ENCODE measurements at places on chromosomes 1 and 21.

DNA sequence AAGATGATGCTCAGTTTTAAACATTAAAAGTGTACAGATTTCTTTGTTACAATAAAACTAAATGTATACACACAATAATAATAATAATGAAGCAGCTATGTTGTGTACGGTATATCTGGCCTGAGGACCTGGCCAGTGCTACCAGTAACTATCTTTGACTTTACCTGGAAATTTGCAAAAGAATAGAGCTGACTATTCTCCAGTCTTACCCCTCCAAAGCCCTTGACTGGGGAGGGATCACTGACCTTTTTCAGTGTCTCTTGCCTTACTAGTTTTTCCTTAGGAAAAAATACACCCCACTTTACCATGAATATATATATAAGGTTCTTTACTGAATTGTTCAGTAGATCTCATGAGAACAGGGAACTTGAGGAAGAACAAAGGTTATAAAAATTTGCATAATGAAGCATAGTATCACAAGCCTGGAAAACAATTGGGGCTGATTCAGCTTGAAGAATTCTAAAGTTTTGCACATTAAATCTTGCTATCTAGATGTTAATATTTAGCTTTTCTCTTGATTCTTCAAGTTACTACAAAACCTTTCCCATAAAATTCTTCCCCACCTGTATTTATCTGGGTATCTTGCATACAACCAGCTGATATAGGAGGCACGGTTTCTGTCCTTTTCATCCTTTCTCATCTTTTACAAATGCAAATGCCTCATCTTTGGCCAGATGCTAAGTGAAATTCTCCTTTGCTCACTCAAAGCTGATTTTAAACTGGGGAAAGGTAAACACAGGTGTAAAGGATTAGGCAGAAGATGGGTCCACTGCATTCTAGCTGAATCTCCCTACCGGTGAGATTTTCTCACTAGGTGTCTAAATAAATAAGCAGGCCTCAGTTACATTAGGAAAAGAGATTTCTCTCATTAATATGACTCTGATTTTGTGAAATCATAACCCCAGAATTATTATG lies 25.0 kb upstream of the SLAMF1 start:
- DNase-seq, result no peak

GRCh38 chr1:81452693-81453366 lies 347.9 kb upstream of the ADGRL2 start:
- DNase-seq, result no peak

- DNase-seq, result no peak
Measured at GRCh38 chr1:3891329-3891865, 8.7 kb downstream of the C1orf174 start.

DNA sequence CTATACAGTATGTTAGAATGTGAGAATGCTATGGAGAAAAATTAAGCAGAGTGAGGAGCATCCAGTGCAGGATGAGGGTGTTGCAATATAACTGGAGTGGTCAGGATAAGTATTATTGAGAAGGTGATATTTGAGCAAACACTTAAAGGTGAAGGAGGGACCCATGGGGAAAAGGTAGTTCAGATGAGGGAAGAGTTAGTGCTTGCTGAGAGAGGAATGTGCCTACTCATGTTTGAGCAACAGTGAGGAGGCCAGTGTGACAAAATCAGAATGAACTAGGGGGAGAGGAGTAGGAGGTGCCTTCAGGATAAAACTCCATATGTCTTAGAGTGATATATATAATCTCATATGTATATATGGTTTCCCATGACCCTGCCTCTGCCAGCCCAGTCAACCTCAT lies 6.2 kb upstream of the TRIM45 start:
- DNase-seq, result no peak

- DNase-seq, result no peak
Measured at GRCh38 chr1:154155251-154155650, 378 bp upstream of the NUP210L start.

GRCh38 chr1:245650441-245650960 lies 495.7 kb downstream of the KIF26B start:
- no peak for DNase-seq

DNA sequence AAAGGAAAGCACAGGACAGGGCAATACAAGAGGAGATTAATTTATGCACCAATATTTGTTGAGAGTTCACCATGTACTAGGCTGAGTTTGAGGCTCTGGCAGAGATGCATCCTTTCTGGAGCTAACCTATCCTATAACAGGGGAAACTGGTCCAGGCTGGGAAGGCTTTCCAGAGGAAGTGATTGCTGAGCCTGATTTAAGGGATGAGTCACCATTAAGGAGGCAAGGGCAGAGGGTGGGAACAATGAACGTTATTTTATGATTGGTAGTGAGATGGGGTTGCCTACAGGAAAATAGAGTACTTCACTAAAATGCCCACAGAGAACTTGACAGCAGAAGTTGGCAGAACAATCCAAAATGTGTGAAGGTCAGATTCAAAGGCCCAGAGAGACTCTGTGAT lies 141.4 kb downstream of the PLPP3 start:
- DNase-seq, result no peak

DNA sequence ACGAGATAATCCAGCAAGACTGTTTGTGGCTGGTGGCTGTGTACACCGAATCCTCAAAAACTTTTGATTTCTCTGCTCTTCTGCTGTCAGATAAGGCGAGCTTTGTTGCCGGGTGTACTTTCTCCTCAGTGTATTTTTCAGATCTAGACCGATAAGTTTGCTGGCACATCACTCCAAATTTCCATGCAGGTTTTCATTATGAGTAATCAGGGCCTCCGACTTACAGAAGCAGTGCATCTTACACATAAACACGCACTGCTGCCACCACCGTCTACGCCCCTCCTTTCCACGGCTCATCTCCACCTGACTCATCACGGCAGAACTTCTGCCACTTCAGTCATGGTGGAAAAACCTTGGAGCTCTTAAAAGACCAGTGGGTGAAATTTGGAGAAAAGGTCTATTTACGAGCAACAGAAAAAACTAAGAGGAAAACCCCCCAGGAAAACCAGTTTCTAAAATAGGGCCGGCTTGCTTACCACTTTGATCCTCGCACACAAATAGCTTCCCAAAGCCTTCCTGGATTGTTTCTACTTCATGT lies 7.7 kb downstream of the ZBTB21 start:
- peak; percentile 77 for DNase-seq

- no peak for DNase-seq
Measured at GRCh38 chr21:41651406-41651805, 115.4 kb downstream of the RIPK4 start.

- no peak for DNase-seq
Measured at GRCh38 chr21:27149034-27149433, 182.1 kb upstream of the ADAMTS5 start.

DNA sequence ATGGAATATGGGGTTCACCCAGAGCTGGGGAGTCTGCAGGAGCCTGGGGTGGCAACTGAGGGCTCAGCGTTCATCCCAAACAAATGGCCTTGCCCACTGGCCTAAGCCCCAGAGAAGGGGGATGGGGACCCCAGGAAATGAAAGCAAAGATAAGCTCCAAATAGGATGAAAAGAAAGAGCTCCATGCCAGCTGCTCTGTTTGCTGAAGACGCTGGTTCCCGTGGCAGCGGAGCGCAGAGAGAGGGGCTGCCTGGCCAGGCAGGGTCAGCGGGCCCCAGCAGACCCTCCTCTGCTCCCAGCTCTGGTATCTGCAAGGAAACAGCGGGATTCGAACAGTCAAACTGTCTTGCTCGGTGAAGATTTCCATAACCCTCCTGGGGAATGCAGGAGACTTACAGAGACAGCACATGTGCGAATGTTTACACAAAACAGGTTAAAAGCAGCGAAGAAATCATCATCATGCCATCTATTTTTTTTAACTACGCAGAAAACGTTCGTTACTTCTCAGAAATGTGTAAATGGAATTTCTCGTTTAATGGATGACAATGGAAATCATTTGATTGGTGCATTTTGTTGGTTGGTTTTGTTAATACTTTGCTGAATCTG lies 94.4 kb downstream of the PDE9A start:
- DNase-seq, result no peak

GRCh38 chr1:10617931-10618885 lies 143.5 kb downstream of the PEX14 start:
- DNase-seq, result no peak

DNA sequence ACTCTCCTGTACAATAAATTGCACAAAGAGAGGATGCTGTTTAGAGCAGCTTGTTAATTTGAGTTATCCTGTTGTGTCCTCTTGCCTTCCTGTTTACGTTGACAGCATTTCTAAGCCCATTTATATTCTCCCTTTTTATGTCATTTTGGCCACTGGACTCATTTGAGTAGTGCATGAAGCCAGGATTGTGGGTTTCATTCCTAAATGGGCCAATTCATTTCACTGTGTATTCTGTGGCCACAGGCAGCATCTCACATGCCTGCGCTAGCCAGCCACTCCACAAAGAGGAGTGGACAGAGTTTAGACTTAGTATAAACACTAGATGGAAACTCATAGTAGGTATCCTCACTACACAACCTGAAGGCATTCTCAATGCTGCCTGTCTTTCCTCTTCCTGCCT lies 73.4 kb downstream of the DTL start:
- no peak for DNase-seq

DNA sequence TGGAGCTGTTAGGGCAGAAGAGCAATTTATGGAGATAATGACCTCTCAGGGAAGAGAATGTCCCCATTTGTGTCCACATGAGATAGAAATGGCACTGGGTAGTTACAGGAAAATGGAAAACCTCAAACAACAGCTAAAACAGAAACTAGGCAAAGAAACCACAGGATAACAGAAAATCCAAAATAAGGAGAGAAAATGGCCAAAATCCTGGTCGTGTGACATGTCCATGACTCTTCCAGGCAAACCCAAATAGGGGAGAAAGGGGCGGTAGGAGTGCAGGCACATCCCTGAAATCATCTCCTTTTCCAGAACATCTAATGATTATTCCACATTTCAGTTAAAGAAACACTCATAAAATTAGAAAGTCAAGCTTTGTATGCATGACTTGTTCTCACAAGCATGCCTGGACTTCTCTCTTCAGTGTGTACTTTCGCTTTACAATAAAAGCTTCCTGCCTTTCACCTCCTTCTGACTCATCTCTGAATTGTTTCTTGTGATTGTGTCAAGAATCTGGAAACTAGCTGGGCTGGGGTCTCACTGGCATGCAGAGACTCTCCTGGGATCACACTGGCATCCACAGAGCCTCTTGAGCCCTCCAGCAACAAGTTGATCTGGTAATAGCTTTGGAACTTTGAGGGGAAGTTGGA lies 171.4 kb upstream of the ZP4 start:
- no peak for DNase-seq

GRCh38 chr1:208461680-208462079 lies 217.5 kb upstream of the PLXNA2 start:
- DNase-seq, result no peak

DNA sequence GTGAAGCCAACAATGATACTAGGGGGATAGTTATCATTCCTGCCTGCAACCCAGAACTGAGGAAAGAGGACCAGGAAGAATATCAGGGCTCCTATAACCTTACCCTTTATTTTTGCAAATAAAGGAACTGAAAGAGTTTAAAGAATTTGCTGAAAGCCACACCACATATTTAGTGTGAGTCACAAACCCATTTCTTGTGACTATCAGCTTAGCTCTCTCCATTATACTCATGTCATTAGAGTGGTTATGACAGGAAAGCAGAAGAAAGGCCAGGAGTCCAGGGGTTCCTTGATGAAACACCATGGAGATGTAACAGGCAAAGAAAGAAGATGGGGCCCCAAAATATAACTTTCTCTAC lies 141.1 kb upstream of the SAMSN1 start:
- DNase-seq, result no peak

DNA sequence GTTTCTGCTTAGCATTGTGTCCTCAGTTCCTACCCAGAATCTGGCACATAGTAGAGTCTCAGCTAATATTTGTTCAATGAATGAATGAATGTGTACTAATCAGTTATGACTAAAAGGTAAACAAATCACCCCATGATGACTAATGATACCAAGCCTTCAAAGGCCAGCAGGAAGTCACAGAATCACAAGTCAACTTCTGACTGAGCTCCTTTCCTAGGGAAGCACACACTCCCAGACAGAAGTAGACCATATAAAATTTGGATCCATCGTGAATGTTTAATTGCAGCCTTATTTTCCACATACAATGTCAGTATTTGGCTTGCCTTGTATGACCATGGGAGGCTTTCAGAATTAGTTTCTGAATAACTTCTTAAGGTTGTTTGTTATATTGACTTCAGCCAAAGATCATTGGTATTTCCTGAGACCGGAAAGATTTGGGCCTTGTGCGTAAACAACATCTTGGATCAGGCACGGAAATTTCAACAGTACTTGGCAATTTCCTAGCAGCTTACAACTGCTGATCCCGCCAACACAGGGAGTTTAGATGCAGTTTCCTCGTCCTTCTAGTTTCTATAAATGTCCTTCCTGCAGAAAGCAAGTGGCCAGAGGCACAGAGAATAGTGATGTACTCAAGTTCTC lies 185.9 kb upstream of the ATP1B1 start:
- no peak for DNase-seq

GRCh38 chr1:2941907-2942306 lies 79.4 kb upstream of the ACTRT2 start:
- DNase-seq, result no peak

- DNase-seq, result no peak
Measured at GRCh38 chr1:184555665-184556641, 169.1 kb downstream of the C1orf21 start.

GRCh38 chr1:91997607-91998195 lies 32.1 kb upstream of the EPHX4 start:
- peak; percentile 43 for DNase-seq

- no peak for DNase-seq
Measured at GRCh38 chr21:41634858-41635257, 126.9 kb upstream of the TMPRSS2 start.

- no peak for DNase-seq
Measured at GRCh38 chr1:173863224-173864161, 4.3 kb downstream of the GAS5 start.

DNA sequence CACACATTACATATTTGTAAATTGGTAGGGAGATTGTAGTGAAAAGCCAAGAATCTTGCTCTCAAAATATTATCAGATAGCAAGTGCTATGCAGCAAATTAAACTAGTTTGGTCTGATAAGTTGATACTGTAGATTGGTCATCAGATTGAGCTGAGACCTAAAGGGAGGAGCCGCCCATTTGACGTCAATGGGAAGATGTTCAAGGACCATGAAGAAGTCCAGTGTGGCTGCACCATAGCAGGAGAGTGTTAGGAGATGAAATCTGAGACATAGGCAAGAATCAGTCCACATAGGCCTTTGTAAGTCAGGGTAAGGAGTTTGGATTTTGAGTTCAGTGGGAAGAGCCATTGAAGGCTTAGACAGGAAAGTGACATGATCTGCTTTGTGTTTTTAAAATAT lies 16.3 kb downstream of the ZMPSTE24 start:
- DNase-seq, result no peak

GRCh38 chr1:180154325-180155181 lies at the start of gene QSOX1:
QSOX1 (plus strand) TSS chr1:180154869; CDS start chr1:180154908, 39 bp downstream.
- peak; percentile 86 for DNase-seq

- DNase-seq, result no peak
Measured at GRCh38 chr21:44916965-44917364, 3.7 kb downstream of the ITGB2 start.

DNA sequence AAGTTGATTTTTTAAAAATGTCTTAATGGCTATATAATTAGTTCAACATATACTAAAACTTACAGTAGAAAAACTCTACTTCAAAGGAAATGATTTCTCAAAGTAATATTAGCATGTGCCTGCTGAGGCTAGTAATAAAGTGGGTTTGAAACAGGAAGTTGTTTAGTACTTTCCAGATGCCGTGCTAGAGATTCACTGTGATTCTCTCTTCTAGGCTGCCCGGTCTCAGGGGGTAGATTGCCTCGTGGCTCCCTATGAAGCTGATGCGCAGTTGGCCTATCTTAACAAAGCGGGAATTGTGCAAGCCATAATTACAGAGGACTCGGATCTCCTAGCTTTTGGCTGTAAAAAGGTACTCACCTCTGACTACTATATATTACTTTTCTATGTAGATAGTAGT lies 9.1 kb downstream of the EXO1 start:
- no peak for DNase-seq

Measured in stimulated activated CD4-positive, alpha-beta T cell treated with anti-CD3 and anti-CD28 coated beads, Interleukin-2, amount 100 ng/mL, for 24 hours (primary cell).